T-cell (primary cell): ENCODE measurements at places on chromosomes 4 and X. TPM values are rescaled to one million over a fixed set of nuclear protein-coding genes. Genes with fewer than 3 reads are reported as not detected.

DNA sequence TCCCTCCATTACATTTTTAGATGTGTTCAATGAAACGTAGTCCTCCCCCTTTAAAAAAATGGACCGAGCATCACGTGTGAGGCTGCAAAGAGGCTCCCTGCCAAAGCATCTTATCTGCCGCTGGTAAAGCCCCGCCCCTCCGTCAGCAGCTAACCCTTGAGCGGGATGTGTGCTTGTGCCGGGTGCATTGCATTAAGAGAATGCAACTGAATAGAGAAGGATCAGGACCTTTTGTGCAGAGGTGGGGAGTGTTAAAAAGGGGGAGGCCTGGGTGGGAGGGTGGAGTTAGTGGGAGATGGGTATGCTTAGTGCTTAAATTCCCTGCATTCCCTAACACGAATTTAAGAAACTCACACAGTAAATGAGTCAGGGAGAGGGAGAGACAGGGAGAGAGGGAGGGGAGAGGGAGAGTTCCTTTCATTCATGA lies 66.0 kb downstream of the TBL1X start:
- H3K27ac ChIP-seq: no peak overlapping the region
- H3K36me3 ChIP-seq: no peaks in the 10 kb centered on the region
- no peak overlapping the region for H3K4me3 ChIP-seq

DNA sequence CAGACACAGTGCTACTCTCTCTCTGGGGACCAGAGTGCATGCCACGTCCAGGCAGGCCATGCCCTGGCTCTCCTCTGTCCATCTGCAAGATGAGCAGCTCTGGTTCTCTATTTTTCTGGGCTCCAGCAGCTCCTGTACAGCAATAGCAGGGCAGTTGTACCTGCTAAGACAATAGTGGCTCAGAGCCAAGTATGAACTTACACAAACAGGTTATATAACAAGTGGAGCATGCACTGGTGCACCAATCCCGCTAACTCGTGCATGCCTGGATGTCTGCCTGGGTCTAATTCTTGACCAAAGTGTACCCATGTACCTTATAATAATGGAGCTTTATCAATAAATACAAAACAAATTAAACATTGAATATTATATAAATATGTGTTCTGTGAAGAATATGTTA lies 392.3 kb downstream of the CENPC start:
- no peaks in the 10 kb centered on the region for H3K4me1 ChIP-seq
- no peak overlapping the region for H3K27ac ChIP-seq
- DNase-seq: no peak
- H3K27me3 ChIP-seq: no peaks in the 10 kb centered on the region

DNA sequence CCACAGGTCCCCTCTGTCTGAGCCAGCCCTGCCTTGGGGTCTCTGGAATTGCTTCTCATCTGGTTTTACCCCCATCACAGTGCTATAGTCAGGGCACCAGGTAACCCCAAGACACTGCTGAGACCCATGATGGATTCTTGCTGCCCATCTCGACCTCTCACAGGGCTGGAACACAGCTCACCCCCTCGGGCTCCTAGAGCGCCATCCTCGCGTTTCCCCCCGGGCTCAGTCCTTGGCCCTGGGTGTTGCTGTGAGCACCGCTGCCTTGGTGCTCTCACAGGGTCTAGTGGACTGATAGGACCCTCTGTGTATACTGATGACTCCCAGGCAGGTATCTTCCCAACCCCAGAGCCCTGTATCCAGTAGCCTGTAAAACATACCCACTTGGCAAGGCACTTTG lies 8.8 kb downstream of the MAEA start:
- H3K36me3 ChIP-seq: peaks cover 3% of the 10 kb centered on the region
- DNase-seq: no peak
- no peak overlapping the region for H3K27ac ChIP-seq
- H3K27me3 ChIP-seq: no peaks in the 10 kb centered on the region

The USP17L28 gene
- not detected for total RNA-seq

GRCh38 chrX:68060506-68061205 lies 372.6 kb downstream of the OPHN1 start:
- DNase-seq: no peak
- H3K27me3 ChIP-seq: no peaks in the 10 kb centered on the region
- H3K4me1 ChIP-seq: no peaks in the 10 kb centered on the region
- no peaks in the 10 kb centered on the region for H3K36me3 ChIP-seq
- no peak overlapping the region for H3K27ac ChIP-seq
- H3K4me3 ChIP-seq: no peak overlapping the region

DNA sequence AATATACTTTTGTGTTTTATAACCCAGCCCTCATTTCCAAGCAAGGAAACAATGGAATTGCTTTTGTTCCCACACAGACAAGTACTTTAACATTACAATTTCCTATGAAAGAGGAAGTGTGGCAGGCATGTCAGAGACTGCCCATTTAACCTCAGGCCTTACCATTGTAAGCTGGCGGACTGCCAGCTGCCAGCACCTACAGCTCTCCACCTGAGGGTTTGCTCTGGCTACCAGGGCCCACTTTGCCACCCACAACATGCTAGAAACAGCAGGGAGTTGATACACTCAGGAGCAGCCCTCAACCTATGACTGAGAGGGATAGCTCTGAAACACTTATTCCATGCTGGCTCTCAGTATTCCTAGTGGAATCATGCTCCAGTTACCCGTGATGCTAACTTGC lies 152.3 kb upstream of the PRDX4 start:
- no peaks in the 10 kb centered on the region for H3K36me3 ChIP-seq
- DNase-seq: no peak
- no peak overlapping the region for H3K27ac ChIP-seq

The JAKMIP1 gene
- total RNA-seq: 4.5 TPM

DNA sequence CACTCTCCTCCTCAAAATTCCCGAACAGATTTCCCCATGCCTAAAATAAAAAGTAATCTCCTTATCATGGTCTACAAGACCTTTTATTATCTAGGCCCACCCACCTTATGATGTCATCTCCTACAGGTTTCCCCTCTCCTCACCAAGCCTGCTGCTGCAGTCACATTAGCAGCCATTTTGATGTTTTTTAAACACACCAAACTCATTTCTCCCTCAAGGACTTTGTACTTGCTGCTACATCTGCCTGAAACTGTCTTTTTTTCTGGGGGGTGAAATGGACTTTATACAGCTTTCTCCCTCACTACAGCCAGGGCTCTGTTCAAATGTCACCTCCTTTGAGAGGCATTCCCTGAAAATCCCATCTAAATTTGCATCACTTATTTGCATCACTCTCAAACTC lies 90.2 kb upstream of the TAB3 start:
- no peak for DNase-seq
- no peak overlapping the region for H3K27ac ChIP-seq
- no peaks in the 10 kb centered on the region for H3K4me1 ChIP-seq
- H3K36me3 ChIP-seq: no peaks in the 10 kb centered on the region

GRCh38 chrX:15405846-15406245 lies 21.6 kb upstream of the VEGFD start:
- H3K27me3 ChIP-seq: no peaks in the 10 kb centered on the region
- no peak overlapping the region for H3K4me3 ChIP-seq
- no peak overlapping the region for H3K27ac ChIP-seq
- no peaks in the 10 kb centered on the region for H3K36me3 ChIP-seq
- H3K4me1 ChIP-seq: no peaks in the 10 kb centered on the region
- no peak for DNase-seq

DNA sequence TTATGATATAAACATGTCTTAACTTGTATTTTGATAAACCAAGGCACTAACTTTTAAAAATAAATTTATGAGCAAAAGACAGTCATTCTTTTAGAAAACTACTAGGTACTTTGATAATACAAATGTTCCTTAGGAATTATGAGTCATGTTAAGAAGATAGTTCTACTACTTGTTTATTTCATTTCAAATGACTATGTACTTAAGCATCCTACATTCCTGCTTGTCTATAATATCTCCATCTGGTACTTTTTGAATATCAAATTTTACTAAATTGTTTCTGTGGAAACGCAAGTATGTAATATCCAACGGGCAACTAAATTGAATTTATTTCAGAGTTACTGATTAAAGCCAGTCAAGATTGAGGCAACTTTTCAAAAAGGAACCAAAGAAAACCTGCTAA lies 61.8 kb downstream of the CAMK2D start:
- H3K36me3 ChIP-seq: no peaks in the 10 kb centered on the region
- no peaks in the 10 kb centered on the region for H3K4me1 ChIP-seq
- no peak overlapping the region for H3K4me3 ChIP-seq
- no peaks in the 10 kb centered on the region for H3K27me3 ChIP-seq

- no peaks in the 10 kb centered on the region for H3K27me3 ChIP-seq
- H3K27ac ChIP-seq: no peak overlapping the region
- H3K4me3 ChIP-seq: no peak overlapping the region
These were observed 266.4 kb downstream of the PRR32 start for GRCh38 chrX:127085939-127086338.

The CTAG1A gene
- not detected for total RNA-seq

- no peak overlapping the region for H3K4me3 ChIP-seq
- H3K36me3 ChIP-seq: no peaks in the 10 kb centered on the region
These were observed 37.0 kb downstream of the NAP1L5 start for GRCh38 chr4:88660446-88661294.

GRCh38 chr4:119721878-119722277 lies 93.3 kb upstream of the PDE5A start:
- no peak overlapping the region for H3K4me3 ChIP-seq
- H3K36me3 ChIP-seq: no peaks in the 10 kb centered on the region
- no peak overlapping the region for H3K27ac ChIP-seq
- H3K27me3 ChIP-seq: no peaks in the 10 kb centered on the region
- no peak for DNase-seq

DNA sequence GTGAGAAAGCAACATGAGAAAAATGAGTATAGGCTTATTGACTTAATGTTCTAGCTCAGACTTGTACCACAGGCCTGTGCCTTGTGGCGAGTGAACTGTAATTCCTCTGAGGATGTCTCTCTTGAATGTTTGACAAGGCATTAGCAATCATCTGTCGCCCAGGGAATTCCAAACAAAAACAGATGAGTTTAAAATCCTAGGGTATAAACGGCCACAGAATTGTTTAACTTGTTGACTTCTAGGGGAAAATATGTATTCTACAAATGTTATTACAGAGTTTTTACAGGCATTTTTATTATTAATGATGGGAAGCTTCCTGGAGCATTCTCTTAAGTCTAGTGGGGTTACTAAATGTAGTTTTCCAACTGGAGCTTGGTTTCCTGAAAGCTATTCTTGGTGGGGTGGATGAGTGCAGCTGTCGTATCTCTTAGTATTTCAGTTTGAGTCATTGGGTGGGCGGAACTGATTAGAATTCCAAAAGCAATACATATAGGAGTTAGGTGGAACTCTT lies 40.6 kb downstream of the ARHGAP10 start:
- no peaks in the 10 kb centered on the region for H3K36me3 ChIP-seq
- DNase-seq: no peak
- H3K4me3 ChIP-seq: no peak overlapping the region
- no peaks in the 10 kb centered on the region for H3K4me1 ChIP-seq
- no peak overlapping the region for H3K27ac ChIP-seq

The POLN gene
- 3.2 TPM for total RNA-seq

DNA sequence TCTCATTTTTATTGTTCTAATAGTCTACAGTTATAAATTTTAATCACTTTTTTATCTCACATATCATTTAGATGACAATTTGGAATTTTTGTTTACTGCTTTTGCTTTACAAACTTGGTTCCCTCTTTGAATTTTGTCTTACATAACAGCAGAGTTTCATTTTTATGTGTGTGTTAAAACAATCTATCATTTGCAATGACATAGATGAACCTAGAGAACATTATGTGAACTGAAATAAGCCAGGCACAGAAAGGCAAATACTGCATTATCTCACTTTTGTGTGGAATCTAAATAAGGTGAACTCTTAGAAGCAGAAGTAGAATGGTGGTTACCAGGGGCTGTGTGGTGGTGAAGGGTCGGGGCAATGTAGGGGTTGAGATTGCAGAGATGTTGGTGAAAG lies 170.7 kb downstream of the GASK1B start:
- DNase-seq: no peak
- no peaks in the 10 kb centered on the region for H3K36me3 ChIP-seq

GRCh38 chr4:663438-664428 lies 10.3 kb downstream of the ATP5ME start:
- H3K4me1 ChIP-seq: peaks cover 32% of the 10 kb centered on the region
- no peaks in the 10 kb centered on the region for H3K36me3 ChIP-seq
- peak overlapping the region; percentile 54 for H3K4me3 ChIP-seq

DNA sequence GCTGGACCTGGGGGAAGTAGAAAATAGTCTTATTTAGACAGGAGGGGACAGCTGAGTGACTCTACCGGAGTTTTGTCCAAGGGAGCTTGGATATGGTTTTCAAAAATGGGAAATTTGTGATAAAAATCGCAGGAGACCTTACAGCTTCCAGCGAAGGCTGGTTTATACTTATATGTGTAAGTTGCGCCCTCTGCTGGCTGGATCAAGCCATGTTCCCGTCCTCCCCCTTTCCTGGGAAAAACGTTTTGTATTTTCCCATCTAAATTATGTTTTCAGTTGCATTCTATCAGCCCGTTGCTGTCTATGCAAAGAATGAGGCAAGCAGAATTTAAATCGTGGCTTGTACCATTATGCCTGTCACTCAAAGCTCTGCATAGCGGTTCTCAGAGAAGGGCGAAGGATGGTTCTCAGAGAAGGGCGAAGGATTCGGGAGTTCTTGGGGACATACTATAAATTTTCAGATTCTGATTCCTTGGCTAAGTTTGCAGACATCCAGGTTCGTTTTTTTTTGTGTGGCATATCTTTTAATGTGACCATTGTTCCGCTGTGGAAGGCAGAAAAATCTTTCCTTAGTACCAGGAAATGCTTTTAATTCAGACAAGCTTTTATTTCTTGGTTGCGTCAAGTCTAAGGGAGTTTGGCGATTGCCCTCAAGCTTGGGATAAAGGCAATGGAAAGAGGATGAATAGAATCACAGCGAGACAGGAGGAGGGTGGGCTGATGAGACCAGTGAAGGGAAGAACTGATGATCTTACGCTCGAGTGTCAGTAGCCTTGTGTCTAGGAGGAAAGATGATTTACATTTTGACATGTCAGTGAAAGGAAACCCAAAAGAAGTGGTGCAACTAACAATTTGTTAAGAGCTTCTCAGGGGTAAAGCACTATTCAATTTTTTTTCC lies 128.5 kb upstream of the ARX start:
- H3K27ac ChIP-seq: no peak overlapping the region
- peaks cover 3% of the 10 kb centered on the region for H3K27me3 ChIP-seq
- no peaks in the 10 kb centered on the region for H3K4me1 ChIP-seq
- peak; percentile 10 for DNase-seq
- H3K36me3 ChIP-seq: no peaks in the 10 kb centered on the region

DNA sequence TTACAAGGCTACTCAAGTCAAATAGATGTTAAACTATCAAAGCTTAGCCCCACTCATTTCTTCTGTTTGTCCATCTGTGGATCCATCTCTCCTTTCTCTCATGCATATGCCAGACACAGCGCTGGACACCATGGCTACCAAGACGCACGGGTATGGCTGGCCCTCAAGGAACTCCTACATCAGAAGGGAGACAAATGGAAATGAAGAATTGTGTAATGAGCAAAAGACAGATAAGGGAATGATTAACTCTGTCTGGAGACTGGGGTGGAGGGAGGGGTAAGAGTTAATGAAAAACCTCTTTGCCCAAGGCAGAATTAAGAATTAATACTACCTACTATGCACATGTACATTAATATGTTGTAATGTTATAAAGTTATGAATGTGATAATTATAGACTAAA lies 88.1 kb downstream of the MGST2 start:
- DNase-seq: no peak
- no peak overlapping the region for H3K4me3 ChIP-seq
- H3K27me3 ChIP-seq: no peaks in the 10 kb centered on the region
